ENCODE measurements at places on chromosomes 6 and 20.
A peak's percentile ranks its signal among the peaks of the same experiment; 100 is the strongest.

DNA sequence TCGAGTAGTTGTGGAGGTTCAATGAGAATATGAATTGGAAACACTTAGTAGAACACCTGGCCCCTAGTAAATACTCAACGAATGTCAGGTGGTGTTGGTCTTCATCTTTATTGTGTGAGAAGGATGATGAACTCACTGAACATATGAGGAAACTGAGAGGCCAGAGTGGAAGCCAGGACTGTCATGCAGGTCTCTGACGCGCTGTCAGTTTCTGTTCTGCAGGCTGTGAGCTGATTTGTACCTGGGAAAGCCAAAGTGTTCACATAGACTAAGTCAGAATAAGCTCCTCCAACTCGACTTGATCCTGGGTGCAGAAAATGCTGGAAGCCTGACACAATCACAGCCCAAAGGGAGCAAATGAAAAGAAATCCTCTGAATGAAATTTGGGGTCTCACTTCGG is 222.2 kb downstream of the LY86 start:
- DNase-seq: no peak

DNA sequence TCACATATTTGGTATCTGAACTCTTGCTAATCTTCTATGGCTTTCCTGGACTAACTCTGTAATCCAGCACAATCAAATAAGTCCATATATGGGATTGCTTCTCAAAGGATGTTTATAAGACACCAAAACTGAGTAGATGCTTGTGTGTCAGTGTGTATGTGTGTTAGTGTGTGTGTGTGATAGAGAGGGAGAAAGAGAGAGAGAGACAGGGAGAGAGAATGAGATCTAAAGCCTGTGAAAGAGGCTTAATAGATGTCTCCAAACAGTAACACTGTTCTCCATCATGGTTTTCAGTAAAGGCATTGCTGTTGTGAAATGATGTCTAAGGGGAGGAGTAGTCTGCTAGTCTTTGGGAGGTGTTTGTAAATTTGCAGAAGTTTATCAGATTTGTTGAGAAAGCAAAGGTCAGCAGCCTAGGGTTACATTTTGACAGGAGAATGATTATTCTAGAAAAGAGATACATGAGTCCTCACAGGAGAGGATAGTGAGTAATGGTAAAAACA is 73.9 kb upstream of the MLIP start:
- no peak for DNase-seq

GRCh38 chr6:16136621-16137450 is 8.0 kb downstream of the MYLIP start:
- DNase-seq: peak; percentile 29

- no peak for DNase-seq
Measured at GRCh38 chr20:3014179-3014578, 29.2 kb upstream of the GNRH2 start.

DNA sequence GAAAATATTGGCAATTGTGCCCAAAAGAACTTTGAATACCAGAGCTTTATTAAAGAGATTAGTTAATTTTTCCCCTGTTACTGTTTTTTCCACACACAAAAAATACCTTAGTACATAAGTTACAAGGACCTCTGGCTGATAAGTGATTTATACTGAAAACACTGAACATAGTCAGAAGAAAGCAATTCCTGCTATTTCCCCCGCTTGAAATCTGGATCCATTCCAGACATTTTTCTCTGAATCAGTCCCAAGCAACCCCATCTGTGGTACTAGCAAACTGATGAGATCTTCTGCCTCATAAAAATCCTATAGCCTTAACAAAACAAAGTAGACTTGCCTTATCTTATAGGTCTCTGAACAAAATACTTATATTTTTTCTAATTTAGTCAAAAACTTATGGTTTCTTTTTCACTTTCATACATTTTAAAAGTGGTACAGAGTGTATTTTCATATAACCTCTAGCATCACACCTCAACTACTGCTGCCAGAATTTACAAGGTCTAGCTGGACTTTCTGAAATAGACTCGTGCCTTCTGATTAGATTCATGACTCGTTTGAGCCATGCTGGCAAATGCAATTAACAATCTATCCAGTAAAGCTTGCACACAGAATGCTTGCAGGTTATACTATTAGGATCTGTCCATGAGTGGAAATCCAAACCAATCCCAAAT is 111.9 kb downstream of the TBX18 start:
- DNase-seq: no peak

DNA sequence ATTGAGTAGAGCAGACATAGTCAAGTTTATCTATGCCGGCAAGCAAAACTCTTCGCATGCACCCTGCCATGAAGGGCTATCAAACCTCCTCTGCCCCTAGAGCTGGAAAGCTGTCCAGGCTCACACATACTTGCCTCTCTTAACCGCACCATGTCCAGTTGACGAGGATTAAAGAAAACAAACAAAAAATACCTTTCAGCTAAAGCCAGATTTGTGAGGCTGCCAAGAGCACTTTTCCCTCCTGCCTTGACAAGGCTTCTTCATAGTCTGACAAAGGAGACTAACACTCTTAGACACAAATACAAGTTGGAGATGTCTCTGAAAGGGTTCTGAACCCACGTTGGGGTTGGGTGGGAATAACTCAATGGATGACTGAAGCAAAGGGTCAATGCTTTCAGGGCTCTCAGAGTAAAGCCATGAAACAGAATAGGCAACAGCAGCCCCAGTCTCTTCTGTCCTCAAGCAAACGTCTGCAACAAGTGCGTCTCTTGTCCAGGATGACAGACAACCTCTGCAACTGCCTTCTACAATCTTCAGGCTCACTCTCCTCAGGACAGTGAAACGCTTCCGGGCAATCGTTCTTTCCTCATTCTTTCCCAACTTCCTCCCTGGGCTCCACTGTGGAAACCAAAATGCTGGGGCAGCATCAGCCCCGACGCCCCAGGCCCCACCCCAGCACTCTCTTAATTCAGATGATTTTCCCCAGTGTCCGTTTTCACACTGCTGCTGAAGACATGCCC is 57.8 kb downstream of the AGPAT4 start:
- DNase-seq: no peak

DNA sequence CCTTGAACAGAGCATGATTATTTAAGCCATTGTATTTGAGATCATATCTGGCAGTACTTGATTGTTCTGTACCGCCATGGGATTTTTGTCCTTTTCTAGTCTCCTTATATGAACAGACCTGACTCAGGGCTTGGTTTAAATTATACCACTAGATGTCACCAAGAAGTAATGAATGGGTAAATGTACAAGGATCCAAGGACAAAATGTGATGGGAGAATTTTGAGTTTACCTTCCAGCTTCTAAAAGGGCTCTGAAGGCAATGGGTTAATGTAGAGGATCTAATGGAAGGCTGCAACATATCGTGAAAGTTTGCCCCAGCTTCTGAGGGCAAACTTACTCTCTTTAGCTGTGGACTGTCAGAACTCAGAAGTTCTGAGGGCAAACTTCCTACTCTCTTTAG is 12.0 kb downstream of the RNF8 start:
- no peak for DNase-seq

- no peak for DNase-seq
Measured at GRCh38 chr6:159761129-159761872, 544 bp upstream of the ACAT2 start.

DNA sequence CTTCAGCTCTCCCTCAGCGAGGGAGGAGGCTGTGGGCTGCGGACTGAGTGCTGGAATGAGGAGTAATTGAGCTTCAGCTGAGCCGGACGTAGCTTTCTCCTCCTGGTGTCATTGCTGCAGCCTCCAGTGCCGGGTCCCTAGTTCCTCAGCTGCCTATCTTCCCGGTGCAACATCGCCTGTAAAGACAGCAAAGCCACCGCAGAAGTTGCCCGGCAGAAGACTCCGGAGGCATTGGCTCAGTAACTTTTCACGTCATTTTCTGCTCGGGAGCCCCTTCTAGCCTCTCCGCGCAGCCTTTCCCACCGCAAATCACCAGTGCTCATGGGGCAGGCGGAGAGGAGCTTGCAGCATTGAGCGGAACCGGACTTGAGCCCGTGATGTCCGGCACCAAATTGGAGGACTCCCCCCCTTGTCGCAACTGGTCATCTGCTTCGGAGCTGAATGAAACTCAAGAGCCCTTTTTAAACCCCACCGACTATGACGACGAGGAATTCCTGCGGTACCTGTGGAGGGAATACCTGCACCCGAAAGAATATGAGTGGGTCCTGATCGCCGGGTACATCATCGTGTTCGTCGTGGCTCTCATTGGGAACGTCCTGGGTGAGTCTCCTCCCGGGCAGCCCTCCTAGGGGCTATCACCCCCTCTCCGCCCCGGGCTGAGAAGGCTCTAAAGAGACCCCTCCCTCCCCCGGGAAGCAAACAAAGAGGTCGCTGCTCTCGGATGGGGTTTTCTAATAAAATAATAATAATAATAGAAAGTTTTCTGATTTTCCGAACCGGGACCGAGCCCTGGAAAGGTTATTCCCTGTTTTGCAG is at the start of gene HCRTR2:
Gene HCRTR2 (plus strand): TSS at position 305 of the 816 bp plus-strand sequence. CDS start 73 bp downstream, at position 378.
- DNase-seq: no peak

DNA sequence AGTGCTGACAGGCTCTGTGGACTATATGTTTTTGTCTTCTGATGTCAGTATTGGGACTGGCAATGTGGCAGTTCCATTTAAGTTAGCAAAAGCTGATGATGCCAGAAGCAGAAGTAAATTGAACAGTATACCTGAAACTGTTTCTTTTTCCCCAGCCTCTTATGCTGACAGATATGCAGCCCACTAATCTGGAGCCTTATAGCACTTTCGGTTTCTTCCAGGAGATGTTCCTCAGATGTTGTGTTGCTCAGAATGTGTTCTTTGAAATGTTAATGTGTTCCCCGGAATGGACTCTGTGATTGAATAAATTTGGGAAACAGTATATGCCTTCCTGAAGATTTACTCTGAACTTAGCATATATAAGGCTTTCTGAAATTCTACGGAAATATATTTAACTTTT is 80.7 kb upstream of the MRAP2 start:
- DNase-seq: no peak

GRCh38 chr6:32602383-32602782 is 12.7 kb upstream of the HLA-DRB1 start:
- DNase-seq: no peak

- no peak for DNase-seq
Measured at GRCh38 chr6:131765804-131766135, 42.0 kb upstream of the ENPP1 start.

DNA sequence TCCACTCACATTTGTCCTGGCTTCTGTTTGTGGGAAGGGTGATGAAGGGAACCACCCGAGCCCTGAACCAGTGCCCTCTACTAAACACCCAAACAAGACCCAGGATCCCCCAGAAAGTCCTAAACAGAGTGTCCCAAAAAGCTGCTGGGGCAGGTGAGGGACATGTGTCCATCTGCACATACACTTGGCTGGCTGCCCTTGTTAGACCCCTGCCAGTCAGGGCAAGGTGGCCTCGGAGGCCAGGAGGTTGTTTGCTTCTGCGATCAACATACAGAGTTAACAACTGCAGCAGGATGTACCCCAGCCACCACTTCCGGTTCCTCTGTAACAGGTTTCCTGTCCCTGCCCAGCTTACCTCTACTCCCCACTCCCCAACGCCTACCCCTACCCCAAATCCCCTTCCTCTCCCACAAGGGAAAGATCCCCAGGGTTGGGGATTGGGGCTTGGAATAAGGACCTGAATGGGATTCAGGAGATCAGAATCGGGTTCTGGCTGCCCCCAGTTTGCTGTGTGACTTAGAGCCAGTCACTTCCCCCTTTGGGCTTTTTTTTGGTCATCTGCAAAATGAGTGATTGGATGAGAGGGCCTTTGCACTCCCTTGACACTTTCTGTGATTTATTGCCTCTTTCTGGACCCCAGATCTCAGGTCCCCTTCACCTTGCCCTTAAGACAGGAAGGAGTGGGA is 13.9 kb downstream of the DEF6 start:
- DNase-seq: peak; percentile 70

DNA sequence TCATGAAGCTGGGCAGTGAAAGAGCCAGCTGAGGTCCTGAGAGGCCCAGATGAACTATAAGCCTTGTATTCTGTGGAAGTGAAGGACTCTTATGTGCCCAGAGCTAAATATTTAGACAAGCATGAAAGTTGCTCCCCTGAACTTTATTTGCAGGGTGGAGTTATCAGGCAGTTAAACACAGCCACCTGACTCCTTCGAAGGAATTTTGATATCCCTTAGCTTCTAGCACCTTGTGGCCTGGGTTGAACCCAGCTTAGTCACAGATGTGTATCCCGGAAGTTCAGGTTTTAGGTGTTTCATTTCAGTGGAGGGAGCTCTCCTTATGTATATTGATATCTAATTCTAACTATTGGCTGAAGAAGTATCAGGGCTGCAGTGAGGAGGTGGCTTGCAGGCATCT is 20.4 kb downstream of the NR2E1 start:
- no peak for DNase-seq

- no peak for DNase-seq
Measured at GRCh38 chr6:44010411-44011349, 116.6 kb downstream of the MRPL14 start.

- DNase-seq: no peak
Measured at GRCh38 chr20:56430461-56430860, 18.4 kb downstream of the CASS4 start.
